ENCODE measurements at places on chromosomes 7 and 10. TPM values are rescaled to one million over a fixed set of nuclear protein-coding genes. Genes with fewer than 3 reads are reported as not detected.

DNA sequence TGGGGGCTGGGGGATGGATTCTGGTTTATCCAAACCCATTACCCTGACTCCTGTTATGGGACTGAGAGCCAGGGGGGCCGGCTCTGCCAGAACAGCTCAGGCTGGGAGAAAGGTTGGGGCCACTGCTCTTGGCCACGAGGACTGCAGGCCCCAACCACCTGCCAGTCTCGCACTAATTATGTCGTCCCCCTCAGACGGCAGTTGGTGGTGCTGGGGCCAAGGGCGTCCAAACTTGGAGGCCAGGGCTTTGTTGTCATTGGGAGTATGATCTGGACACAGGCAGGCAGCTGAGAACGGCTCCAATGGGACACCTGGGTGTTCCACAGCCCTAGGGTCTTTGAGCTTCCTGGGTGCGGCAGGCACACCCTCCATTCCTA is 34.7 kb downstream of the DRGX start:
- DNase-seq = no peak

DNA sequence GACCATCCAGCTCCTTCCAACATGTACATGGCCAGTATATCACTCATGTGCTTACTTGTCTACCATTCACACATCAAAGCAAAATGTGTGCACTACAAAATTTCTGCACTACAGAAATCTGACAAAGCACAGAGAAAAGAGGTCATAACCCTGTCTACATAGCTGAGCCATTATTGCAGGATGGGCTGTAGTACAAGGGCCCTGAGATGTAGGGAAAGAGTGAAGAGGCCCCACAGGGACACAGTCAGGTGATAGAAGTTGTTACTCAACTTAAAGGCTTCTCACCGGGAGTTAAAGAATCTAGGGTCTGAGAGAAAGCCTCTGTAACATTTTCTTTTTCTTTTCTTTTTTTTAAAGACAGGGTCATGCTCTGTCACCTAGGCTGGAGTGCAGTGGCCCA is 17.5 kb downstream of the AVPI1 start:
- no peak for DNase-seq

DNA sequence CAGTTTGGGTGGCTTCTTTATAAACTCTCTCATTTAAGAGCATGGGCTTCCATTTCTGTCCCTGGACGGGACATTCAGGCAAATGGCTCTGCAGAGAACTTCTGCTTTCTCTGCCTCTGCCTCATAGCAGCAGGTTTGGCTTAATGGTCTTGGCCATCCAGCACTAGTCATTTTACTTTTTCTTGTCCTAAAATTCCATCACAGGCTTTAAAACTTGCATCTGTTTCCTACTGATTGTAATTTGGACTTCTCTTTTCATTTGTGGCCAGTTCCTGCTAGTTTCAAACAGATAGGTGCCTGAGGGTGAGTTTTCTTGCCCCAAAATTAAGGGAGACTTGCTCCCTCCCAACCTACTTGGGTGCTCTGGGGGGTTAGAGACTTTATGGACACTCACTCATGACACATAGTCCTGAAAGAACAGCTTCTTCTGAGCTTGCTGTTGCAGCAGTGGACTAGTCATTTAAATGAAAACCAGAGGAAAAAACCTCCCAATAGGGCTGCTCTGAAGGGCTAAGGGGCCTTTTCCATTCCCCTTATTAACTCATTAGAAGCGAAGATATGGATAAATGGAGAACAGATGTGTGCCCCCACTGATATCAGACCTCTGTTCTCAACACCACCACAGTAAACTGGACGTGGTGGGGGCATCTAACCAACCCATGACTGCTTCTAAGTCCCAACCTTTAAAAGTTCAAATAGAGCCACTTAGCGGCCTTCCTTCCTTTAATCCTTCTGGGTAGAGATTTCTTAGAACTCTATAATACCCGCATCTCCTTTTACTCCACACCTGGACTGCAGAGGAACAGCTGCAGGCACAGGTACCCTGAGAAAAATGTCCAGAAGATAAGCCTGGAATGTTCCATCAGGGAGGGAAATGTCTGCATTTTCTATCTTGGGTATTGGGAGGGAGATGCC is 38.8 kb downstream of the SVOPL start:
- no peak for DNase-seq

HTR5A gene
- total RNA-seq = not detected

- DNase-seq = no peak
Observed at GRCh38 chr10:50618624-50619023, 5.1 kb downstream of the SGMS1 start.

GRCh38 chr7:35723011-35723410 is 28.1 kb upstream of the HERPUD2 start:
- no peak for DNase-seq

- DNase-seq = no peak
Observed at GRCh38 chr10:121531076-121531829, 67.0 kb downstream of the FGFR2 start.

Data from Right ventricle myocardium superior (tissue), 1 donor.